ENCODE measurements at places on chromosomes 4 and X. TPM values are rescaled to one million over a fixed set of nuclear protein-coding genes. Genes with fewer than 3 reads are reported as not detected.
A peak's percentile ranks its signal among the peaks of the same experiment; 100 is the strongest.

- DNase-seq = no peak
Observed at GRCh38 chr4:139562067-139562684, 6.2 kb upstream of the SETD7 start.

GRCh38 chr4:187724456-187724855 lies 271.1 kb upstream of the ZFP42 start:
- peak; percentile 69 for DNase-seq

GRCh38 chrX:43899878-43900815 lies 17.9 kb upstream of the MAOB start:
- no peak for DNase-seq

Gene CXorf66
- not detected for total RNA-seq

DNA sequence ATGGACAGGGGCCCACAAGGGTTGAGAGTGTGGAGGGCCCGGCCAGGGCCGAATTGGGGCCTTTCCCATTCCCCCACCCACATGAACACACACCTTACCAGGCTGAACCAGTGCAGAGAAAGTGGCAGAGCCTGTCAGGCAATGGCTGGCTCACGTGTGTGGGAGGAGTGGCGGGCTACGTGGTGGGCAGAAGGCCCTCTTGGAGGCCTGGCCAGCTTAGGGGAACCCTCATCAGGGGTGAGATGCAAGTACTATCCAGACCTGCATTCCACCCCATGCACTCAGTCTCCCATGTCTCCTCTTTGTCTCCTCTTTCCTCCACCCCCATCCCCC lies 965 bp downstream of the TCEAL4 start:
- DNase-seq = peak; percentile 8

DNA sequence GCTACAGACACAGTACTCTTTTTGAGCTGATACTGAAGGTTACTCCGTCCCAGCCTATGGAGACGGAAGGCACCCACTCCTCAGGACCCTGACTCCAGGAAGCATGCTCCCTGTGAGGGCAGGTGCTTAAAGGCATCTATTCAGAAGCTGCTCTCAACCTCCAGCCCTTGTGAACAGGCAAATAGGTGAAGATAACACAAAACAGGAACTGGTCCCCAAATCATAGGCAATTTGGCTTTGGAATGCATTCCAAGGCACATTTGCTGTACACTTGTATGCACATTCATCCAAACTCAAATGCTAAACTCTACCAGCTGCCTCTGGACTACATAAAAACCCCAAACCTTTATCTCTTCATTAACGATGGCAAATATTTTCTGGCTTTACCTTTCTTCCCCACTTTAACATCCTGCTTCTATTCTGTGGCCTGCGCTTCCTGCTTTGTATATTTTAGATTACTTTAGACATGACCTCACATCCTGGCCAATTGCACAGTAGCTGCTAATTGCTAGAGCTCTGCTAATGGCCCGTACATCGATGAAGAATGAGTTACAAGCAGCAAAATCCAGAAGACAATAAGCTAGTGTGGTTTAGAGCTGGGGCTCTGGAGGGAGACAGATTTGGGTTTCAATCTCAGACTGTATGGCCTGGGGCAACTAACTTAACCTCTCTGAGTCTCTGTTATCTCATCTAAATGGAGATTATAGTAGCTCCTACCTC lies 3.2 kb downstream of the SEL1L3 start:
- DNase-seq = peak; percentile 69

Gene VEGFC
- total RNA-seq = 10.8 TPM

DNA sequence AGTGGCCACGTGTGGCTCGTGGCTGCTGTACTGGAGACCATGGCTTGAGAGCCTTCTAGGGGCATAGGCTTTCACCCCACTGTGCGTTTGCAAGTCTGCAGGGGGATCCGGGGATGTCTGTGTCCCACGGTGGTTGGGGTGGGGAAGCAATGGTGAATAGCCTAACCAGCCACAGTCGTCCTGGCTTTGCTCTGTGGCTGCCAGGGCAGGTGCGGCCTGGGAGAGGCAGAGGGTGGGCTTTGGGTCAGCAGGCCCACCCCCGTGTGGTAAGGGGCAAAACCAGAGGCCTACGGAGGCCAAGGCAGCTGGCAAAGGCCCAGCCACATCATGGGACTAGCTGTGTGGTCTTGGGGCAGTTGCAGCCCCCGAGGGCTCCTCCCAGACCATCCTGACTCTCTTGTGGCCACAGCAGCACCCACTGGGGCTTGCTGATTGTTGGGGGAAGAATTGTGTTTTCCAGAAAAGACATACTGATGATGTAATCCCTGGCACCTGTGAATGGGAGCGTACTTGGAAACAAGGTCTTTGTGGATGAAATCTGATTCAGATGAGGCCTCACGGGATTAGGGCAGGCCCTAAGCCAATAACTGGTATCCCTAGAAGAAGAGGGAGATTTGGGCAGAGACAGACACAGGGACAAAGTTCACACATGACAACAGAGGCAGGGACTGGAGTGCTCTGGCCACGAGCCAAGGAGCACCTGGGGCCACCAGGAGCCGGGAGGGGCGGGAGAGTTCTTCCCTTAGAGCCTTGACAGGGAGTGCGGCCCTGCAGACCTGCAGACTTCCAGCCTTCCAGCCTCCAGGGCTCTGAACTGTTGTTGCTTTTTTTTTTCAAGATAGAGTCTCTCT lies 2.9 kb downstream of the CPZ start:
- DNase-seq = no peak

GRCh38 chr4:177116161-177116560 lies 193.5 kb upstream of the NEIL3 start:
- DNase-seq = no peak
